AG10803 (cell line): ENCODE measurements at places on chromosomes 5 and 9.

- peak; percentile 71 for DNase-seq
Measured at GRCh38 chr5:43037636-43038495, 2.3 kb downstream of the ANXA2R start.

DNA sequence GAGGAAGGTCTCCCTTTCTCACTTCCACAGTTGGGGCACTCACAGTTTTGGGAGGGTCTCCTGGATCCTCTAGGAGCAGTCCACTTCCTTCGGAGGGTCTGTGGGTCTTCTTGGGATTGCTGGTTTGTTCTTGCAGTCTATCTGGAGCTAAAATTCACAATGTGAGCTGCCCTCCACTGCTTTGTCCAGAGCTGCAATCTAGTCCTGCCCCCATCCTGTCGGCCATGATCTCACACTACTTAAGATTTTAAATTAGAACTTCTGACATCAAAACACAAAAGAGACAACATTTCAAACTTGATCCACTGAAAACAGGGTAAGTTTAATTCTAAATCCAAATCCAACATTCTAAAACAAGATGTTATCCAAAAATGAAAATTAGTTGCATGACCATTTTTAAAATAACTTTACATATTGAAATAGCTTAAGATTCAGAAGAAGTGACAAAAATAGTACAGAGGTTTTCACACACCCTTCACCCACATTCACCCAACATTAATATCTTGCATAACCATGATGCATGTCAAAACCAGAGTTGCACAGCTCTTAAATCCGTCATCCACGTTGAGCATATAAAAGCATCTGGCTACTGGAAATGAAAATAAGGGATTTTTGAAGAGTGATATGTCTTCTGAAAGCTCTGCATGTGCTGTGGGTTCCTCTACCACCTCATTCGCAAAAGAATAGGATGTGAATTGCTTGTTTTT, 113.7 kb upstream of the EPB41L4A start:
- DNase-seq: no peak

DNA sequence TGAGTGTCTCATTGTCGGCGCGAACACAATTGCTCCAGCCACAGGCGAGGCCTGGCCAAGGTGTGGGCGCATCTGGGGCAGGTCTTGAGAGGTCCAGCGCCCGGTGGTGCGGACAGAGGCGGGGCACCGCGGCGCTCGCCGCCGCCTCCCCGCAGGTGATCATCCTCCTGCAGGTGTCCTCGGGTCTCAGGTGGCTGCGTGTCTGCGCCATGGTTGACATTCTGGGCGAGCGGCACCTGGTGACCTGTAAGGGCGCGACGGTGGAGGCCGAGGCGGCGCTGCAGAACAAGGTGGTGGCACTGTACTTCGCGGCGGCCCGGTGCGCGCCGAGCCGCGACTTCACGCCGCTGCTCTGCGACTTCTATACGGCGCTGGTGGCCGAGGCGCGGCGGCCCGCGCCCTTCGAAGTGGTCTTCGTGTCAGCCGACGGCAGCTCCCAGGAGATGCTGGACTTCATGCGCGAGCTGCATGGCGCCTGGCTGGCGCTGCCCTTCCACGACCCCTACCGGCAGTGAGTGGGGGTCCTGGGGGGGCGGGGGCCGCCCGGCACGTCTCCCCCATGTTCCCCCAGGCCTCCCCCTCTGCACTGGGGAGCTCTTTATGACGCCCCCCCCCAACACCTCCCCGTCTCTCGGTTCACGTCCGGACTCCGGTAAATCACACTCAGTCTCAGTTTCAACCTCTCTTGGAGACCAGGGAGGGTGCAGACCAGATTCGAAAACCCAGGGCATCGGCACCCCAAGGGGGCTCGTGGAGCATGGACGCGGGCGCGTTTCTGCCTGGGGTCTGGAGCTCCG, 446 bp downstream of the NXNL2 start:
- no peak for DNase-seq

DNA sequence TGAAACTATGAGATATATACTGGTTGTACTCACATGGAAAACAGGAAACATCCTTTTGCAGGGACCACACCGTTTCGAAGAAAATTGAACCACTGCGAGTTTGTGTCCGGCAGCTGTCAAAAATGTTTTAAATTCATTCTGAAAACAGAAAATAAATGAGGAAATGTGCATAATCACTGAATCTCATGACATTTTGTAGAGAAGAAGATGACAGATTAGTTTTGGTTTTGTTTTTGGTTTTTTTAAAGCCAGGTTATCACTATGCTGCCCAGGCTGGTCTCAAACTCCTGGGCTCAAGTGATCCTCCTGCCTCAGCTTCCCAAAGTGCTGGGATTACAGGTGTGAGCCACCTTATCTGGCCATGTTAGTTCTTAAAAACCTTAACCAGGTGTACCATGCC, 3.5 kb downstream of the TXNDC8 start:
- no peak for DNase-seq

- DNase-seq: no peak
Measured at GRCh38 chr5:28403846-28404245, 1365.5 kb upstream of the CDH9 start.

- no peak for DNase-seq
Measured at GRCh38 chr9:3455717-3456116, 70.1 kb downstream of the RFX3 start.

GRCh38 chr5:126335886-126336285, 87.3 kb upstream of the GRAMD2B start:
- peak; percentile 86 for DNase-seq

DNA sequence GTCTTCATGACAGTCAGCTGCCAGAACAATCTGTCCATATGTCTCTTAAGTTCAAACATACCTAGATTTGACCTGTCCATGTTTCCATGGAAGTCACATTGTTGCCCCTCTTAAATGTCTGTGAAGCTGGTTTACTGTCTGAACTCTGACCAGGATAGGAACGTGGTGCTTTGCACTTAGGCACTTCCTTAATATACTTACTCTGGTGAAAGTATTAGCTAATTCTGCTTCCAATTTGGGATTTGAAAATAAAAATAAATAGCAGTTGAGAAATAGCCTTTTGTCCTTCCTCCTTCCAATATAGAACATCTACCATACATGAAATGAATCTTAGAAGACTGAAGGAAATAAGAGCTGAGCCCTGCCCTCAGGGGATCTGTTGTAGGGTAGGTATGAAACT, 524.5 kb upstream of the CLINT1 start:
- DNase-seq: no peak
